ENCODE measurements at places on chromosomes 11 and 22.

- no peak for DNase-seq
Measured at GRCh38 chr22:38174626-38175025, 7.0 kb downstream of the PLA2G6 start.

DNA sequence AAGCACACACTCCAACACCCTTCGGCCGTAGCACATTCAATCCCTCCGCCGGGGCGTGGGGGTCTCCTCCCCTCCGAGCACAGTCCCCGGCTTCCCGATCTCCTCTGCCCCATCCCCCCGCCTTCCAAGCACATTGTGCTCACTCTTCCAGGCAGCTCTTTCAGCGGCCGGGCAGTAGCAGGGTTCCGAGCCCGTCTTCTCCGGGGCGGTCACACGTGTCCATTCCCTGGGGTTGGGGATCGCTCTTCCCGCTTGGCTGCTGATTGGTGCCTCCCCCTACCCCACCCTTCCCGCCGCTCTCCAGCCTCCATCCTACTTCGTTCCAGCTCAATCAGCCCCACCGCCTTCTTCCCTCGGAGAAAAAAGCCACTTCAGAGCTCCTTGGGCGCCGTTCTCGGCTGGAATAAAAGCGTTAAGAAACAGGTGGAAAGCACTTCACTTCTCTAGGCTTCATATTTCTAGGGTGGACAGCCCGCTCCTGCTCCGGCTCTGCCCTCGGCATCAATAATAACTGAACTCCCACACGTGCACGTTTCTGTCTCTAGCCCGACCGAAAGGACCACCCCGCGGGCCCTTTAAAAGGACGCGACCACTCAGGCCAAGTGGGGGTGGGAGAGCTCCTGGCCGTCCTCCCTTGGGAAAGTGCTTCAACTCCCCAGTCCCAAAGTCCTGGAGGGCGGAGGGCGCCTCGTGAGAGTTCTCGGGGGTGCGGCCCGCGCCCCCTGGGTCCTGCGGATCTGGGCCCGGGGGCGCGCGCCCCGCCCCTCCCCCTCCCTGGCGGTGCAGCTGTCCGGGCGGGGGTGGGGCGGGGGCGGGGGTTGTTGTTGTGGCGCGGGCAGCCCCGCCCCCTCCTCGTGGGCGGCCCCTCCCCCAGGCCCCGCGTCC lies 464 bp upstream of the CECR2 start:
- no peak for DNase-seq

DNA sequence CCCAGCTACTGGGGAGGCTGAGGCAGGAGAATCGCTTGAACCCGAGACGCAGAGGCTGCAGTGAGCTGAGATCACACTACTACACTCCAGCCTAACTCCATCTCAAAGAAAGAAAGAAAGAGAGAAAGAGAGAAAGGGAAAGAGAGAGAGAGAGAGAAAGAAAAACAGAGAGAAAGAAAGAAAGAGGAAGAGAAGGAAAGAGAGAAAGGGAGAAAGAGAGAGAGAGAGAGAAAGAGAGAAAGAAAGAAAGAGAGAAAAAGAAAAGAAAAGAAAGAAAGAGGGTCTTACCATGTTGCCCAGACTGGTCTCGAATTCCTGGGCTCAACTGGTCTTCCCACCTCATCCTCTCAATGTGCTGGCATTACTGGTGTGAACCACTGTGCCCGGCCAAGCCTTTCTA lies 22.3 kb downstream of the FBLN1 start:
- DNase-seq: no peak

- peak; percentile 43 for DNase-seq
Measured at GRCh38 chr22:20117633-20118299, 740 bp upstream of the TRMT2A start.

Data from activated CD4-positive, CD25-positive, alpha-beta regulatory T cell (primary cell).